Calu3 (cell line): ENCODE measurements at places on chromosomes 13 and 19. TPM values are rescaled to one million over a fixed set of nuclear protein-coding genes. Genes with fewer than 3 reads are reported as not detected.

DHDH gene
- total RNA-seq = 2.1 and 5.3 TPM in 2 replicates

KLF1 gene
- not detected in 2 replicates for total RNA-seq

LIG4 gene
- total RNA-seq = 2.7 and 3.1 TPM in 2 replicates

CCDC70 gene
- total RNA-seq = not detected in 2 replicates

SIAH3 gene
- not detected in 2 replicates for total RNA-seq

LILRB1 gene
- total RNA-seq = not detected in 2 replicates

RNF113B gene
- not detected in 2 replicates for total RNA-seq

VMAC gene
- total RNA-seq = 4.3 and 5.5 TPM in 2 replicates

DLEU7 gene
- not detected in 2 replicates for total RNA-seq

SIGLEC6 gene
- not detected in 2 replicates for total RNA-seq

GRCh38 chr19:7772752-7773291, 9.8 kb downstream of the CLEC4M start:
- DNase-seq = no peak

GRCh38 chr19:45206328-45206727, 27.7 kb downstream of the BLOC1S3 start:
- no peak for DNase-seq

- no peak for DNase-seq
Observed at GRCh38 chr13:104281910-104282309, 1215.7 kb upstream of the SLC10A2 start.

GRCh38 chr13:51945149-51945548, 66.1 kb downstream of the ATP7B start:
- no peak for DNase-seq

DNA sequence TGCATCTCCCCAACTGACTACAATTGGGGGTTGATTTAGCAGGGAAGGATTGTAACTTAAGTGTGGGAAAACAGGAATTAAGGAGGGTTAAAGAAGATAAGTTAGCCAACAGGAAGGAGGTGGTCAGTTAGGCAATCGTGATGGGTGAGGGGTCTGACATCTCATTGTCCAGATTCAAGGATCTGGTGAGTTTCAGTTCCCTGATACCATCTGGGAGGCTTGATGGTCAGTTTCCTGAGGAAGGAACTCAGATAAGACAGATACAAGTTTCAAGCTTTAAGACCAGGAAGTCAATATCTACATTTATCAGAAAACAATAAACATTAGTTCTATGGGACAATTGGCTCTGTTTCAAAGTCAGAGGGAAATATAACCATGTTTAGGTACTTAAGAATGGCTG, 601.8 kb downstream of the SLITRK6 start:
- DNase-seq = no peak

- DNase-seq = no peak
Observed at GRCh38 chr13:22925881-22926747, 254.7 kb upstream of the SGCG start.

- no peak for DNase-seq
Observed at GRCh38 chr19:46035986-46036743, 4.6 kb downstream of the IGFL4 start.

DNA sequence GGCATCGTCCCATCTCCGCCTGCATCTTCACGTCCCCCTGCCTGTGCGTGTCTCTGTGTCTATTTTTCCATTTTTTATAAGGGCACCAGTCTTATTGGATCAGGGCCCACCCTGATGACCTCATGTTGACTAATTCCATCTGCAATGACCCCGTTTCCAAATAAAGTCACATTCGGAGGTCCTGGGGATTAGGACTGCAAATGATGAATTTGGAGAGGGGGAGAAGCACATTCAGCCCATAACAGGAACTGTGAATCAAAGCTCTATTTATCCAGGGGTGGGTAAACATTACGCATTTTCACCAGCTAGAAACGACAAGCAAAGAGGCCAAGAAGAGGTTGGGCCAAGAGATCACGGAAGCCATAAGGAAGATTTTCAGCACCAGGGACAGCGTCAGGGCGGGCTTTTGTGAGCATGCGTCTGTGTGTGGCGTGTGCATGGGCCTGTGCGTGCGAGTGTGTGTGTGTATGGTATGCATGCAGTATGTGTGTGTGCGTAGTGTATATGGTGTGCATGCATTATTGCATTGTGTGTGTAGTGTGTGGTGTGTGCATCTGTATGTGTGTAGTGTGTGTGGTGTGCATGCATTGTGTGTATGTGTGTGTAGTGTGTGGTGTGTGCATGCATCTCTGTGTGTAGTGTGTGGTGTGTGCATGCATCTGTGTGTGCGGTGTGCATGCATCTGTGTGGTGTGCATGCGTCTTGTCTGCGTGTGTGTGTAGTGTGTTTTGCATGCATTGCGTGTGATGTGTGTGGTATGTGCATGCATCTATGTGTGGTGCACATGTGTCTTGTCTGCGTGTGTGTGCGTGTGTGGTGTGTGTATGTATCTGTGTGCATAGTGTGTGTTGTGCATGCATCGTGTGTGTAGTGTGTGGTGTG, 19.6 kb downstream of the CELF5 start:
- peak; percentile 34 for DNase-seq

DNA sequence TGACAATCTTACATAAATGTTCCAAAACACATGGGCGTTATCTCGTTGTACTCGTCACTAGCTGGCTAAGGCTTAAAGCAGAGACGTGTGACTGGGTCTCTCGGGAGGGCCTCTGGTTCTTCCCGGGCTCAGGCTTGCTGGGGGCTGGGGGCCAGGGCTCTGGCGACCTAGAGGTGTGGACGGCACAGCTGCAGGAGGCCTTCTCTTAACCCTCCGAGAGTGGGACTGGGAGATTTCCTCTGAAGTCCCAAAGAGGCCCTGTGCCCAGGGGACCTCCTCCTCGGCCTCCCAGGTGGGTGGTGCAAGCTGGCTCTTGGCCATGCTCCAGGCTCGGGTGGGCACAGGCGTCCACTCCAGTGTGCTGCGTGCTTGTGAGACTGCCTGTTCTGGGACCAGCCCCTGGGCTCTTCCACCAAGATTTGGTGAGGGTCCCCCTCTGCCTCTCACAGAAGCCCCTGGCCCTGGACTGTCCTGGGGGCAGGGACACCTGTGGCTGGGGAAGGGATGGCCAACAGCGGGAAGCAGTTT, 2.2 kb downstream of the CAPS start:
- no peak for DNase-seq

DNA sequence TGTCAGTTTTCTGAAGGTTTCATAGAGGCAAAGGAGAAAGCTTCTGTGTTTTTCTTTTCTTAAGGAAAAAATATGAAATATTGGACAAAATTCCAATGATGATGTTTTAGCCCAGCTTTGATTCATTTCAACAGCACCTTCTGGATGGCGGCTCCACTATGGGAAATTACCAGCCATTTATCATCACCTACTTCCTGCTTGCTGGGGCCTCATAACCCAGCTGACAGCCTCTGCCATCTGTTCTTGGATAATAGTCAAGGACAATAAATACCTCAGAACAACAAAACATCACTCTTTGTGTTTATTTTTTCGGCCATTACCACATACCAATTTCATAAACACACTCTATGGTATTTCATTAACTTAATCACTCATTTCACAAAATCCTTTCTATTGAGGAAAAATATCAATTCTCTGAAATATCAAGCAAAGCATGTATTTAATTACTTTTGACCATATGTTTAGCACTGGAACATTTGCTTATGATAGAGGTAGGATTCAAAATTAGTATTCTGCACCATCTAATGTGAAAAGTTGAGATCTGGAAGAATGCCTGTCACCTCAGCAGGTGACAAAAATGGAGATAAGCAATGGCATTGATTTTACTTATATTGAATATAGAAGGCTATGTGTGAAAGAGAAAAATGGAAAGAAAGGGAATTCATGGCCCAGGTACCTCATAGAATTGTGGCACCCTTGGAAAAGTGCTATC, 629.7 kb downstream of the LIG4 start:
- no peak for DNase-seq

GRCh38 chr13:27578121-27579030, 42.0 kb downstream of the LNX2 start:
- no peak for DNase-seq
